Small intestine (tissue), 16 donors: ENCODE measurements at places on chromosomes 7 and 10.
A peak's percentile ranks its signal among the peaks of the same experiment; 100 is the strongest.

DNA sequence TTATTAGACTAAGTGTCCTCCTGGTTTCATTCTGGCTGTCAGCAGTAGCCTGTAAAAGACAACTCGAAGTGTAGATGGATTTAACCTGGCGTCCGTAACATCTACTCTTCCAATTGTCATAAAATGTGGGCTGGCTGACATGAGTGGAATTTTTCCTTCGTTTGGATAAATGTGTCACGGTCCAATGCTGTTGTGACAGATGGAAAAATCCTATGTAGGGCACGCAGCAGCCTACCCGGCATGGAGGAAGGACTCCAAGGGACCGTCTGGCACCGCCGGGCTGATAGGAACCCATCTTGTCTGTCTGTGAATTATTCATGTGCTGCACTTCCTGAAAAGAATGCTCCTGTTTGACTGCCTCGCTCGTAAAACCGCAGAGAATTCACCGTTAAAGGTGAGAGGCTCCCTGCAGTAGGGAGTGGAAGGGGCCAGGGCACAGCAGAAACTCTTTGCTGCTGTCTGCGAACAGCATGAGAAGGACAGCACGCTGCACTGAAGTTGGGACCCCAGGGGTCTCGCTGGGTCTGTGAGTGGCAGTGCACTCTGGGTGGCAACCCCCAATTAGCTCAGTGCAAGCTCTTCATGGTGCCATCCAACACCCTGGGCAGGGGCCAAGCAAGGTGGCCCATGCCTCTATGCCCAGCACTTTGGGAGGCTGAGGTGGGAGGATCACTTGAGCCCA, 1.6 kb upstream of the ORAI2 start:
- DNase-seq: peak; percentile 39

DNA sequence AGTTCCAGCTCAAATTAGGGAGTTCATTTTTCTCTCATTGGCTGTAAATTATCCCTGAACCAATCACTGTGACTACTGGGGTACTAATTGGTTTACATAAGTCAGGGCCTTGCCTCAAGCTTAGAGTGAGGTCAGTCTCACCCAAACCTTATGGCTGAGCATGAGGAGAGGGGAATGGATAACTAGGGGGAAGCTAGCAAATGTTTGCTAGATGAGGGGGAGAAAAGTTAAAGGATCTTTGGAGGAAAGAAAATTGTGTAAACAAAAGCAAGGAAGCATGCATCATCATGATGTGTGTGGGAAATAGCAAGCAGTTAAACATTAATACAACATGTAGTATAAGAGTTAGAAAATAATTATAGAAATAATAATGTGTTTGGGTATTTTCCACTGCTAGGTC, 121.9 kb downstream of the BBS9 start:
- no peak for DNase-seq

DNA sequence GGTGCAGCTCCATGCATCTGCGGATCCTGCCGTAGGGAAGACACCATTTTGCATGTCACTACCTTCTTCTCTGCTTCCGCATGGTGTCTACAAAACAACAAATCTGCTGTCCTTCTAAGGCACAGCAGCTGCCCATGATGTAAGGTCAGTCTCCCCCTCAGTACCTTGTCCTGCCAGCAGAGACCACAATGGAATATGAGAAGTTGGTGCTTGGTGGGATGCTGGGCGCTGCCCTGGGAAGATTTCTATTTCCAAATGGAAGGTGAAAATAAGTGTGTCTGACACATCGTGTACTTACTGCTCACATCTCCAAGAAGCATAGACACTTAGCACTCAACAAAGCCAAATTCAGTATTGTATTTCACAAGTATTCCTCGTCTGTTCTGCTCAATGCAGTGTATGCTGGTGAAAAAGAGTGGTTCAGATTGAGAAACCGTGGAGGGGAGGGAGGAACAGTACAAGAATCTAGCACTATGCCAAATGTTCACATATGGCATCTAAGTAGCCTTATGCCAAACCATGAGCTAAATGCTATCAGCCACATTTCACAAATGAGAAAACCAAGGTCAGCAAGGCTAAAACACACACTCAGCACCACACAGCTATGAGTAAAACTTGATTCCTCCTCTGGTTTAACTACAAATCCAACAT, 95.0 kb downstream of the GRB10 start:
- no peak for DNase-seq

DNA sequence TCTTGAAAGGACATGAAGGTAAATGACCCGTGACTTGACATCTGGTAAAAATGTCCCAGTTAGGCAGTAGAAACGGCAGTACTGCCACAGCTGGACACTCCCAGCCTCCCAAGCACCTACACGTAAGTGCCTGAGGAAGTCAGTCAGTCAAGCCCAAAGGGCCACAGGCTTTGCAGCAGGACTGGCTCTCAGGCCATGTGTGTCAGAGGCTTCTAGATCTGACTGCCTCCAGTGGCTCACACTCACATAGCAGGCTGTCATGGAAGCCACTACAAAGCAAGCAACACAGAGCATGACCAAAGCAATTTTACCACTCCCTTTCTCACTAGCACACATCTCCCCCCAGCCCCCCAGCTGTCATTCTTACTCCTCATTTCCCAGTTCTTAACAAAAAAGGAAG, 17.8 kb upstream of the CCNJ start:
- DNase-seq: peak; percentile 12

DNA sequence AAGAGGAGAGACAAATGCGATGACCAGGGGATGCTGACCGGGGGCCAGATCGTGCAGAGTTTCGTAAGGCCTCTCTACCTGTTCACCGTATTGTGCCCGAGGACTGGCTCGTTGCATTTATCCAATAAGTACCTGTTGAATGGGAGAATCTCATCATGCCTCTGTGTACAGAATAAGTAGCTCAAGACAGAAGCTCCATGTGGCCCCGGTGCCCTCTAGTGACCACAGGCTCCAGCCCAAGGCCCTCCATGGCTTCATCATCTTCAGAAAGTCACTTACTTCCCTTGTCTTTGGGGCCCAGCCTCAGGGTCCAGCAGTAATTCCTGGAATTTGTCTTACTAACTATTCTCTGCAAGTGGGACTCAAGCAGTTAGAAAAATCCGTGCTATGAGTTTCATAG, 151.0 kb downstream of the CHN2 start:
- DNase-seq: peak; percentile 47

- peak; percentile 81 for DNase-seq
Observed at GRCh38 chr10:79196470-79197461, 128.0 kb downstream of the ZMIZ1 start.

GRCh38 chr10:19811540-19811939, 4.7 kb upstream of the PLXDC2 start:
- DNase-seq: peak; percentile 9

DNA sequence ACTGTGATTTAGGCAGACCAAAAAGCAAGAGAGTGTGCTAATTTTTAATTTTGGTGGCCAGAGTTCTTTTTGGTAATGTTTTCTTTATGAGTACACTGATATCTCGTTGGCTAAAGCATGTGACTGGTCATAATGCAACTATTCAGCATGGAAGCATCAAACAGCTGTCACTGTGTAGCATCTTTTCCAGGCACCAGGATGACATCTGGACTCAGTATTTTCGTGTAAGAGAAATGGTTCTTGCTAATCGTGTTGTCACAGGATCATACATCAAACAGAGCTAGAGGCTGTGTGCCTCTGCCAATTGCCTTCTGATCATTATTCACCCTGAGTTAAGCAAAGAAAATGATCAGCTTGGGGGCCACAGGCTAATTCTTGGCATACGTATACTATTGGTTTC, 118.9 kb downstream of the SND1 start:
- DNase-seq: no peak

DNA sequence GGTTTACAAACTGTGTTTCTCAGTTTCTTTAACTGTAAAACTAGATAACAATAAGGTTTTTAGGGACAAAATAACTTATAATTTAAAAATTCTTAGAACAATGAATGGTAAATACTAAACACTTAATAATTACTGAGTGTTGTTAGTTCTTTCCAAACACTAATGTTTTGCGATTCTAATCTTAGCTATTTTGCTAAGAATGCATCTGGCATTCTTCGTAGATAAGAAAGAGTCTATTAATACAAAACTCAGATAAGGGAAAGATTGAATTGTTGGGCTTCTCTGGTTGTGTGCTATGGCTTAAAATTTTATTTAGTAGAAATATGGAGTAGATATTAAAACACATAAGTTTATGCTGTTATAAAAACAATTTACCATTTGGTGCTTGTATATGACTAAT, 45.4 kb downstream of the TMEM229A start:
- no peak for DNase-seq

- no peak for DNase-seq
Observed at GRCh38 chr7:98346515-98347069, 54.3 kb downstream of the BAIAP2L1 start.

- DNase-seq: peak; percentile 29
Observed at GRCh38 chr10:24723386-24723787, 300 bp downstream of the ARHGAP21 start.

DNA sequence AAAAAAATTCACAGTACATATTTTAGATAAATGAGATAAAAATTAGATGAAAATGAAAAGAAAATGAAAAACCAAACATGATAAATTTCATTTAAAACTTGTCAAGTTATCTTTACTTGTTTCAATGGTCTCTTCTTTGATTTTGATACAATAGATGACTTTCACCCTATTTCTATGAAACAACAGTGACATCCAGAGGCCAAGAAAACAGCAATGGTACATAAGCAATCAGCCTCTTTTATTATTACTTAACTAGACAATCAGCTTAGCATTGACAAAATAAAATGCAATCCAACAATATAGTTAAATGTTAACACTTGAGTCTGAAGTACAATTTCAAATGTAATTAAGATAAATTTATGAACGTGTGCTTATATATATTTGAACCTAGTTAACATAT, 74.8 kb upstream of the GPR37 start:
- DNase-seq: peak; percentile 41

DNA sequence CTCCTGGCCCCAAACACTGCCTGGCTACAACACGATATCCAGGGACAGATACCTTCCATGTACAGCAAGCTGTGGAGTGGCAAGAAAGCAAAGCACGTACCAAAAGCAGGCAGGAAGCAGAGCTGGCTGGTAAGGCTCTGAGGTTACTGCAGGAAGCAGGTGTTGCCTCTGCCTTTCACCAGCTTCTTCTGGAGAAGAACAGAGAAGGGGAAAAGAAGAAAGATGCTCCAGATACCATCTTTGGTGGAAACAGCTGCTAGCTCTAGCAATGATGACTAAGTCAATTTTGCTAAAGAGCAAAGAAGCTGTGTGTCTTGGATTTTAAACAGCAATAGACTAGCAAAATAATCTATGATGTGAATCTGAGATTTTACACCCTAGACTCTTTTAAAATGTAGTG, 34.9 kb upstream of the PRSS1 start:
- no peak for DNase-seq

DNA sequence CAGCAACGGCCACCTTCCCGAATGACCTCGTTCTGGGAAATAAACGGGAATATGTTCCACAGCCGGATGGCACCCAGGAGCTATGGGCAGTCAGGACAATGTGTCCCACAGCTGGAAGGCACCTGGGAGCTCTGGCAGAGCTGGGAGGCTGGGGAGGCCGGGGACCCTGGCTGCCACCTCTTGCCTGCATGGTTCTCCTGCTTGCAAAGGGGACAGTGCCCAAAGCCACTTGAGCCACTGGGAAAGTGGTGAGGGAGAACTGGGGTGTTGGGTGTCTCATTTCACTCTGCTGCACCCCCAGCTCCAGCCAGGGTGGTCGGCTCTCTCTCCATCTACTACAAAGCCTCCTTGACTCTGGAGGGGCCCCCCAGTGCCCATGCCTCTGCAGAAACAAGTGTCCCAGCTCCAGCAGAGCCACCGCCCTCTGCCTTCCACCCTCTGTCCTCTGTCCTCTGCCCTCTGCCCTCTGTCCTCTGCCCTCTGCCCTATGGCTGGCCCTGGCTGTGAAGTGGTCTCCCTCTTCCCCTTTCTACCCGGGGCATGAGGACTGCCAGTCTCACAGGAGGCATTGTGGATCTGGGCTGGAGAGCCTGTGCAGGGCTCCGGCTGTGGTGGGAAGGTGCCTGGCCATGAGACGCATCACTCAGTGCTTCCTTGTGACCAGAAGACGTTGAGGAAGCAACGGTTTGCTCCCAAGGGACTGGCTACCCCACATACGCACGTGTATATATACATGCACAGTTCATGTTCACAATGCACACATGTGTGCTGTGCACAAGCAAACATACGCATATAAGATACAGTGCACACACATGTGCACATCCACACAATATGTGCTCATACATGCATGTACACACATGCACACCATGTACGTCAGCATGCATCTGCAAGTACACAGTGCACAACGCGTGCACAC, 21.5 kb upstream of the INPP5A start:
- no peak for DNase-seq

DNA sequence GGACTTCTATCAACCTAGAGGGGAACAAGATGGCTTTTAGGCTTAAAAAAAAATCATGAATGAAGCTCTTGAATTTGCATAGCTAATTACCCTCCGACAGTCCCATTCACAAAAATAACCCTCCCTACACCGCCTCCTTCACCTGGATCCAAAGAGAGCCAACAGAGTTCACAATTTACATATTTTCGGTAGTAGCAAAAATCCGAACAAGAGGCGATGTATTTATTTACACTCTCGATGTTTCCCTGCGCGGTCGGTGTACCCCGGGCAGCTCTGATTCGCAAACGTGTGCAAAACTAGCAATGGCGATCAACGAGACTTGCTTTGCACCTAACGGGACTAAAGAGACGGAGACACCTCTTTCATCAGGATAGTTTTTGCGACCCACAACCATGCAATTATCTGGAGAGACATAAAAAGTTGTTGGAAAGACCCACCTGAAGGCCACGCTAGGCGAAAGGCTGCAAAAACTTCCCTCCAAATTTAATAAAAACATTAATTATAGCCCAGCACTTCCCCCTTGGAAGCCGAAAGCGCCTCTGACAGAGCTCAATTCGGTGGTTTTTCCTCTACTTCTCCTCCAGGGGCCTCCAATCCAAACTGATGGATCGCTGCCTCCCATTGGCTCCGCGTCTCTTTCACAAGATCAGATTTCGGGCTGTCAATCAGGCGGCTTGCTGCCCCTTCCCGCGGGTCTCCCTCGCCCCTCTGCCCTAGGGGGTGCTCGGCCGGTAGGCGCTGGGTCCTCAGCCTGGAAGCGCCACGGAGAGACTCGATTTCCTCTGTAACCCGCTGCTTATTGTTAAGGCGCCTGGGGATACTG, at the start of gene ETV1:
Gene ETV1, minus strand, starts transcription at position 541 of the 823 bp plus-strand sequence. CDS start 614 bp downstream, outside the sequence.
- DNase-seq: peak; percentile 57

DNA sequence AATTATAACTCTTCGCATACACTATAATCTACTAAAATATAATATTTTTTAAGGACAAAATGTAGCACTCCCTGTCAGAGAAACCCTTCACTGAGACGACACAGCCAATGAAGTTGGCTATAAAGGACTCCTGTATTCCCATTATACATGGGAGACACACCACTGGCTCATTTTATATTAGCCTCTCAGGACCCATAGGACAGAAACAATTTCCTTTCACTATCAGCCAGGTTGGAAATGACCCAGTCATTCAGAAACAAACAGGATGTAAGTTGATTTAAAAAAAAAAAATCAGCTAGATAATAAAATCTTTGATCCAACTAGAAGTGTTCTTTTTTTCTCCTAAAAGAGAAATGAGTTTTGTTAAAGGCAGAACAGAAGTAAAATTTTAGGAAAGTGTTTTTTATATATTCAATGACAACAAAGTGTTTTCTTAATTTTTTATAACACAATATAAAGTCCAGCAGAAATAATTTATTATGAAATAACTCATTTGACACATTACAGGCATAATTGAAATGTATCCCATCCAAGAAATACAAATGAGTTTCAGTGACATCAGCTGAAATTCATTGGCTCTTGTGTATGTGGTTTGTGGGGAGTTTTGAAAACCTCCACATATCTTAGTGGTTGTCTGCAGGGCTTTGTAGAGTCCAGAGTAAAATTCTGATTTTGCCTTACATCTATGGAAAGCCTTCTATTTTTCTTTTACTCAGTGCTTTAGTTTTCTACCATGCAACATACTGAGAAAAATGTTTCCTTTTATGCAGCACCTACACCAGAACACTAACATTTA, 64.1 kb downstream of the CTTNBP2 start:
- DNase-seq: peak; percentile 43
